CD8-positive, alpha-beta T cell (primary cell): ENCODE measurements at places on chromosomes 12 and 14. TPM values are rescaled to one million over a fixed set of nuclear protein-coding genes. Genes with fewer than 3 reads are reported as not detected.
A peak's percentile ranks its signal among the peaks of the same experiment; 100 is the strongest.

DNA sequence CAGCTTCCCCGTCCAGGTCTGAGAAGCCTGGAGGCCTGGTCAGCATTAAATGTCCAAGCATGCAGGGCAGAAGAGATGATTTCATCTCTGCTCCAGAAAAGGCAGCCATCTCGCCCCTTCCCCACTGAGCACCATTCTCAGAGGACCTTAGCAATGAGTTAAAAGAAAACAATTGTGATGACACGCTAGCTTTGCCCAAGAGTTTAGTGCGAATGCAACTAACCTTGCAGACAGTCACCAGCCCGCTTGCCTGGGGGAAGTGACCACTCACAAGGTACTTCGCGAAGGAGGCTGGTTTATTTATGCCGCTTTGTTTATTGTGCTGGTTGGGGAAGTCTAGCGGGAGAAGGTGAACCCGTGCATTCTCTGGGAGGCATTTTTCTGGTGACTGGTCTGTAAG is 170.7 kb downstream of the RBM19 start:
- no peak for DNase-seq

- peak; percentile 10 for DNase-seq
These were observed 10.0 kb upstream of the SNRPF start for GRCh38 chr12:95848575-95849388.

- DNase-seq: no peak
These were observed 4.9 kb downstream of the CD9 start for GRCh38 chr12:6205144-6205539.

GRCh38 chr12:122205053-122205925 is 1.8 kb downstream of the B3GNT4 start:
- DNase-seq: no peak

DNA sequence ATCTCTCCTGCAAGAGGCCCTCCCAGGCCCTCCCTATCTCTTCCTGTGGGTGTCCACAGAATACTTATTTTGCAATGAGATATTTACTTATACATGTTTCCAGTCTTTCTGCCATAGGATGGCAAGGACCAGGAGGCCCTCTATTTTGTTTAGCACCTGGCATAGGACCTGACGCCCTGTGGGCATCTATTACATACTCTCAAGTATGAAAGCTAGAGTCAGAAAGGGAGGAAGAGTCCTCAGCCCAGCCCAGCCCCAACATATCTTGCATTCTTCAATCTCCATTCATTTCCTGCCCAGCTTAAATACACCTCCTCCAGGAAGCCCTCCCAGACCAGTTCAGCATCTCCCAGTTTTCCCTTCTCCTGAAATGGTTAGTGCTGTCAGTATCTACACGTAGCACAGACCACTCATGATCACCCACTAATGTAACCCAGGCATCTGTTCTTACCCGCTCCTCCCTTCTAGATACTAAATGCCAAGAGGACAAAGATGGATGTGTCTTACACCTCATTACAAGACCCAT is 7.4 kb downstream of the FOXN4 start:
- DNase-seq: no peak

DNA sequence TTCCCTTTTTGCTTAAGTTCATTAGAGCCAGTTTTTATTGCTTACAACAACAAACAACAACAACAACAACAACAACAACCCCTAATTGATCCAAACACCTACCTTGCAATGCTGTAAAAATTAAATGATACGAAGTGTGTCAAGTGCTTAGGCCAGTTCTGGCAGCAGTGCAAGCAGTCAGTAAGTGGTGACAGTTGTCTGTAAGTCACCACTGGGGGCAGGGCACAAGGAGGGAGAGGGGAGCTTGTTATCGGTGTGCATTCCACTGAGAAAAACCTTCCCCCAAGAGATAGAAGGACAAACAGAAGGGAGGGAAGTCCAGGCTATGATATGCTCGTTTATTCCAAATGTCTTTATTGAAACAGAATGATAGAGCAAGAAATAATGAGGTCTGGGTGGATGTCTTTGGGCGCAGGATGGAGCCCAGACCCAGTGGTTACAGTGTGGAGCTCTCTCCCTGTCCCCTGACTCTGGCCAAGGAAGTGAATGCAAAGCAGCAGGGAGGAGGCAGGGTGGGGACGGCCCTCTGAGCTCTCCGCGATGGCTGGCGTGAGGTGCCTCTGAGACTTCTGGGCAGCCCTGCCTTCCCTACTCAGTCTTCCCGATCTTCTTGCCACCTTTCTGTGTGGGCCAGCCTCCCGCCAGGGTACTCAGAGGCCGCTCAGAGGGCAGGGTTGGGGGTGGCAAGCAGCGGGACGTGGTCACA is 6.5 kb downstream of the SLC22A17 start:
- DNase-seq: no peak

DNA sequence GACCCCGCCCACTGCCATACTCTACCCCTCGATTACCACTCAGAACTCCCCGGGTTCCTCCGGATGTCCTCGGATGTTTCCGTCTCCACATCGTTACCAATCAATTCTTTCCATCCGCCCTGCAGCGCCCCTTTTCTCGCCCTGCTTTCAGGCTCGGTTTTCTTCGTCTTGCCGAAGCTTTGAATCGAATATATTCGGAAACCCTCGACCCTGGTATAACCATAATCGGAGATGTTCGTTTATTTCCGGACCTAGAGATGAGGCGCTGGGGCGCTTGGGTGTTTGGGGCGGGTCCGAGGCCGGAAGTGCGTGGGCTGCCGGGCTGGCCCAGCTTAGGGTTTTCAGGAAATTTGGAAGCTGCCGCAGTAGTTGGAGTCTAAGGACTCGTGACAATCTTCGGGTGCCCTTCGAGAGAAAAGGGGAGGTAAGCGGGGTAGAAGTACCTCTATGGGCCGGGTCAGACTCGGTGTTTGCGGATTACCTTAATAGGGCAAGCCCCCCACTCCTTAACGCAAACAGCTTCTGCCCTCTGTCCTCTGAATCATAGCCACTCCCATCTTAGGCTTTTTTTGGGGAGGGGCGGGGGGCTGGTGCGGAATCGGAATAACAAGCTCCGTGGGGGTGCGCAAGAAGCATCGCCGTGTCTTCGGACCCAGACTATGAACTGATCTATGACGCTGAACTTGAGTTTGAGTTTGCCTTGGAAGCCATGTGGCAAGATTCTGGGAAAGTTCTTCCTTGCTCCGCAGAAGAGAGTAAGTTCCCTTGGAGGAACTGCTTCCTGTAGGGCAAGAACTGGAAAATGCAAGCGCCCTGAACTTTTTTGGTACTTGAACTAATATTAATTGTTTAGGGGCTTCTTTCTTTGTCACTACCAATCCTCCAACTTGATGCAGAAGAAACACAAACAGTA is at the start of gene C14orf119:
Gene C14orf119, plus strand, starts transcription at position 310 of the 913 bp plus-strand sequence. CDS start 2,154 bp downstream, outside the sequence.
- no peak for DNase-seq

DNA sequence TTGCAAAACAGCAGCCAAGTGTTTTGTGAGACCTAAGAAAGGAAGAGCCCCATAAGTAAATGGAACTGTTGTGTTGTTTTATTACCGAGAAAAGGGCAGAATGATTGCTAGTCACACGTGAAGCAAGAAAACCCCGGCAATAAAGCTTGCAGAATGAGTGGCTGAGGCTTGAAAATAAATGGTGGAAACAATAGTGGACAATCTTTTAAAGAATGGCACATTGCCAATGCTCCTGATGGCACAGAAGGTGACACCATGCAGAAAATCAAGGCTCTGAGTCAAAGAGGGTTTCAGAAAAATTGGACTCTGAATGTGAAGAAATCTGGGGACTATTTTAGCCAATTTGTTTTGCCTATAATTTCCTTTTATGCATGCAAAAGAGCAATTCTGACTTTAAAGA is 4.0 kb upstream of the AQP2 start:
- no peak for DNase-seq

DNA sequence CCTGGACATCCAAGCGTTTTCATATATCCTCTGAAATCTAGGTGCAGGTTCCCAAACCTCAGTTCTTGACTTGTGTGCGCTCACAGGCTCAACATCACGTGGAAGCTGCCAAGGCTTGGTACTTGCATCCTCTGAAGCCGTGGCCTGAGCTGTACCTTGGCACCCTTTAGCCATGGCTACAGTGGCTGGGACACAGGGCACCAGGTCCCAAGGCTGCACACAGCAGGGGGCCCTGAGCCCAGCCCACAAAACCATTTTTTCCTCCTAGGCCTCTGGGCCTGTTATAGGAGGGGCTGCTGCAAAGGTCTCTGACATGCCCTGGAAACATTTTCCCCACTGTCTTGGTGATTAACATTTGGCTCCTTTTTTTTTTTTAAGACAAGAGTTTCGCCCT is 11.6 kb upstream of the FAM177A1 start:
- no peak for DNase-seq

- DNase-seq: no peak
These were observed 115.9 kb downstream of the FGD4 start for GRCh38 chr12:32515137-32515873.

ANKRD33 gene
- not detected for total RNA-seq

SLC25A47 gene
- total RNA-seq: not detected

SELPLG gene
- 32.3 TPM for total RNA-seq

GPR135 gene
- 0.76 TPM for total RNA-seq
